ENCODE measurements at places on chromosomes 4 and X. TPM values are rescaled to one million over a fixed set of nuclear protein-coding genes. Genes with fewer than 3 reads are reported as not detected.

MGST2 gene
- total RNA-seq, result 25.0 TPM

JCHAIN gene
- 1.9 TPM for total RNA-seq

NKX6-1 gene
- not detected for total RNA-seq

NDST4 gene
- 0.29 TPM for total RNA-seq
